ENCODE measurements at places on chromosomes 1 and 21. TPM values are rescaled to one million over a fixed set of nuclear protein-coding genes. Genes with fewer than 3 reads are reported as not detected.

DNA sequence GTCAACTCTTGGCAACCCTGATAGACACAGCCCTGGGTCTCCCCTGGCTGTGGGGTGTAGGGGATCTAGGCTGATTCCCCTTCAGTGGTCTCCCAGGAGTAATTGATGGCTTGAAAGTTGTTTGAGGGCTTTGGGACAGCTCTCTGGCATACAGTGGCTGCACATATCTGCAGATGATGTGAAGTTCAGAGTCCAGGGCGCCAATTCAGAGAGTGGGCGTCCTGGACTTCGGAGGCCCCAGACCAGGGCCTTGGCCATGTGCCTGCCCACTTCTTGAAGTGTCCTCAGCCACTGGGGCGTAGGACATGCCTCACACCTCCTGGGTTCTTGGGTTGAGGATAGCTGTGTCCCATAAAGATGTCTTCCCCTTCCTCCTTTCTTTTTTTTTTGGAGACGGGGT lies 2.6 kb downstream of the INAVA start:
- no peak for DNase-seq

The AGT gene
- total RNA-seq: 1,596 TPM

DNA sequence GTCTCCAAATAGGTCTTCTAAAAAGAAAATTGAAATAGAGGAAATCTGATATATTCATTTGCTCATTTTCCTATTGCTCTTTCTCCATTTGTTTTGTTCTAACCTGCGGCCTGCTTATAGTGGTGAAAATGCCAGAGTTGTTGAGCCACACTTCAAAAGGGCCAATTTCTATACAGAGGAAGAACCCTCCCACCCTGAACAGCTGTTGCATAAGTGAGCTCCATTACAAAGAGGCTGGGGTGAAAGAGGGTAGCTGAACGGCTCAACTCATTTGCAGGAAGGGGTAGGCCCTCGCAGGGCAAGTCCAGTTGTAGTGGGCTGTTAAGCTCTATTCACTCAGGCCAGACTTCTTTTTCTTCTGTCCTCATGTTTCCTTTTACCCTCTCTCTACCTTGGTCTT lies 8.8 kb downstream of the ADCY10 start:
- DNase-seq: no peak

- DNase-seq: no peak
These were observed 8.2 kb upstream of the CAP1 start for GRCh38 chr1:40032240-40032891.

The SPTA1 gene
- total RNA-seq: 0.08 TPM

- no peak for DNase-seq
These were observed 4.7 kb downstream of the PGBD5 start for GRCh38 chr1:230421481-230421880.

- no peak for DNase-seq
These were observed 1327.0 kb downstream of the BRINP3 start for GRCh38 chr1:189150624-189151023.

DNA sequence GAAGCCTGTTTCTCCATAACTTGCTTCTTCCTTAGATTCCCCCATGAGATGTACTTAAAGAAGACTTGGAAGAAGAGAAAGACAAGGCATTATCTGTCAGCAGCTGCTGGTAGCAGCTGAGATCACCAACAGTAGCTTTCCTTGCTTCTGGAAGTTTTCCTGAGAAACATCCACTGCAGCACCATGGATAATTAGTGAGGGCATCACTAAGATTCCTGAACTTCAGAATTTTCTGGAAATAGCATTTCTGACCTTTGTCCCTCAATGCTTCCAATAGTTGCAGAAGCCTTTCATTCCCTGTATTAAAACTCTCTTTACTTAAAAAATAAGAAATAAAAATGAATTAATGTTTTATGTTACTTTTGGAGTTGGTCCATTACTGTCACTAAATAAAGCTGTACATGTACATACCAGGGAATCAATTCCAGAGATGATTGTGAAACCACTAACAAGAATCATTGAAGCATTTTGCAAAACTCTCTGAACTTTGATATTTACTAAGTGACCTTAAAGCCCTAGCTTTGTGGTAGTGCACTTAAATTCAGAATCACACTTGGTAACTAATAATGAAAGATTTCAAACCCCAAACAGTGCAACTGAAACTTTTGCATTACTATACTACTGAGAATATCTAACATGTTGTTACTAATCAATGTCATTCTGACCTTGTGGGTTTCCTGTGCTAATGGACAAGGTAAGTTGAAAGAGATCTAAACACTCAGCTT lies at the start of gene CFHR4:
CFHR4 (plus strand) TSS at position 538 of the 725 bp plus-strand sequence; CDS start at position 637, 99 bp downstream.
- DNase-seq: no peak

DNA sequence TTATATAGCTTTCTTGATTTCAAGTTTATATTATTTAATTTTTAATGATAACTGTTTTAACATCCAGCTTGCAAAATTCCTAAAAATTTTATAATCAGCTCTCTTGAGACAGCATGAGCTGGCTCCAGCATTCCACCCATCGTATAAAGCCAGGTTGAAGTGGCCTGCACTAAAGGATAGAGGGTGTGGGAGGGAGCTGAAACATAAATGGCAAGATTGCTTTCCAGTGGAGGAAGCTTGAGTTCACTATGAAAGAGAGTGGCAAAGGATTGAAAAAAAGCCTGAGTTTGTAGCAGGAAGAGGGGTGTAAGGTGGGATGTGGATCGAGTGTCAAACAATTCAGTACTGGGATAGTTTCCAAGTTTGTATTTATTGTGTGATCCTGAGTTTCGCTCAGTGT lies 48.5 kb upstream of the ZNF644 start:
- DNase-seq: no peak

DNA sequence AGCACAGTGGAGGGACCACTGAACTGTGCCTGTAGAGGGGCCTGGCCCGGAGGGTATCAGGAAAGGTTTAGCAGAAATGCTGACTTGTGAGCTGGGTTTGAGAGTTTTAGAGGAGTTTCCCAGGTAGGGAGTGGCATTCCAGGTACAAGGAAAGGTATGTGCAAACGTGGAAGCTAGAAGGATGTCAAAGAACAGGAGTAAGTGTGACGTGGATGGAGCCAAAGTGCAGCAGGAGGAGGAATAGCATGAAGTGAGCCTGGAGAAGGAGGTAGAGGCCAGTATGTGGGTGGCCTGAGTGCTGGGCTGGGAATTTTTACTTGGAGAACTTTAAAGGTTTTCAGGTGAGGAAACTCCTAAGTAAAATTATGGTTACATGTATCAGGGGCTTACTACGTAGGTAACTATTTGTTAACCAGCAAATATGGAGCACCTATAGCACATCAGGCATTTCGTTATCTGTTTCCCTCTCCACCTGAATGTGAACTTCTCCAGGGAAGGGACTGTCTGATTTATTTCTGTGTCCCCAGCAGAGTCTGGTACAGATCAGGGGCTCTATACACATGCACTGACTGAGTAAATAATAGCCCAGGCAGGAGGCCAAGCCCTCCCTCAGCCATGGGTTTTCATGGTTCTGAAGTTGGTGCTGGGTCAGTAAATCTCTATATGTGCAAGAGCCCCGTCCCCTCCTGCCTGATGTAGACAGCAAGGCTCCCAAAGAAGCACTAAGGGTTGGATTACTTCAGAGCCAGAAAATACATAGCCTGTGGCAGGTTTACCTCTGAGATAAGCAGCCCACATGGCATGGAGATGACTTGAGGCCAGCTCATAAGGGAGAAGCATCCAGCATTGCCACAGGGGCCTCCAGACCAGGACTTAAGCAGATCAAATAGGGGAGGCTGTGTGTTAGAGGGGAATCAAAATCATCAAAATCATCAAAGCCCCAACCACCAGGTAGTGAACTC lies 43.4 kb downstream of the CDCP2 start:
- DNase-seq: no peak

GRCh38 chr1:82398357-82398756 lies 597.6 kb downstream of the ADGRL2 start:
- DNase-seq: no peak

DNA sequence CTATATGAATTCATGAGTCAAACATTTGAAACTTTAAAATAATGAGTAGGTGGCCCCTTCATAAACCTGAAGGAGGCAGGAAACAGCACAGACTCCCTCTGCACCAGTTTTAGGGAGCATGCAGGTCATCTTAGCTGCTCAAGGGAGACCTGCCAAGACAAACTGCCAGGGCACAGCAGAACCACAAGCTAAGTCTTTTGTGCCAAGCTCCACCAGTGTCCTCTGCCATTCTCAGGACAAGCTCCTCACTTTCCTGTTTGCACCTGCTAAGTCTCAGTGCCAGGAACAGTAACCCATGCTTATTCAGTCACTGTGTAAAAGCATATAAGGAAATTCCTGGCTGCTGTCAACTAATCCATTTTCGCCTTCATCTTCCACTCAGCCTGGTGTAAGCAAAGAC lies 368.9 kb downstream of the SEC16B start:
- DNase-seq: no peak

DNA sequence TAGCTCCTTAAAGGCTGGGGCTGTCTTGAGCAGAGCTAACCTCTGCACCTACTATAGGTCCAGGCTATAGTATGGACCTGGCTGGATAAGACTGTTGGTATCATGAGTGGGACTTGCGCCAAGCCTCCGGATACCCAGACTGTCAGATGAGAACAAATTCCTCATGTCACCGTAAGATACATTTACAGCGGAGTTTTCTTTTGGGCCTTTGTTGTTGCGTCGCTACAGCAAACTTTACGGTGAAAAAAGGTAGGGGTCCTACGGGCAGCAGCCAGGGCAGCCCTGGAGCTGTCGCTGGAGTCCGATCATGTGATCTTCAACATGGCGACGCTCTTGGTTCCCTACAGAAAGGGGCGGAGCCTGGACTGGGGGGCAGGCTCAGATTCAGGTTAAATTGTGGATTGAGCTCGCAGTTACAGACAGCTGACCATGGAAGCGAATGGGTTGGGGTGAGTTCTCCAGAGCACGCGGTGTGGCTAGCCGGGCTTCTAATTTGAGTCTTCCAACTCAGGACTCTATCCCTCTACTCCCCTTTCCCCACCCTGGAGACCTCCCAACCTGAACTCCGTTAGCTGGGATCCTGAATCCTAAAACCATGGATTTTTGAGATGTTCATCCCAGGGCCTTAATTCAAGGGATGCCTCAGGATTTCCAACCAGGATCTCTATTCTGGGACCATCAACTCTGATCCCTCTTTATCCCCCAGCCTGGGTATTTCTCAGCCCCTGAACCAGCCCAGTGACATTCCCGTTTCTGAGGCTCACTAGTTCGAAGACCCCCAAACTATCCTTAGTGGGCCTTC lies at the start of gene UROD:
UROD (plus strand) TSS at position 418 of the 802 bp plus-strand sequence; CDS start at position 430, 12 bp downstream.
- peak; percentile 92 for DNase-seq

The ICOSLG gene
- total RNA-seq: 1.6 TPM

- no peak for DNase-seq
These were observed 77.9 kb downstream of the GFI1 start for GRCh38 chr1:92408825-92409224.

- DNase-seq: no peak
These were observed 8.4 kb downstream of the CEPT1 start for GRCh38 chr1:111148376-111148881.

GRCh38 chr1:60765204-60765603 lies 317.2 kb upstream of the NFIA start:
- DNase-seq: no peak

GRCh38 chr1:20708891-20709290 lies 8.9 kb downstream of the KIF17 start:
- DNase-seq: no peak

The LENEP gene
- total RNA-seq: 0.42 TPM

GRCh38 chr1:190747704-190748103 lies 270.0 kb upstream of the BRINP3 start:
- DNase-seq: no peak

- no peak for DNase-seq
These were observed 8.0 kb upstream of the DNM3 start for GRCh38 chr1:171833091-171833825.

- DNase-seq: no peak
These were observed 71.7 kb upstream of the TMPRSS2 start for GRCh38 chr21:41579692-41580091.

DNA sequence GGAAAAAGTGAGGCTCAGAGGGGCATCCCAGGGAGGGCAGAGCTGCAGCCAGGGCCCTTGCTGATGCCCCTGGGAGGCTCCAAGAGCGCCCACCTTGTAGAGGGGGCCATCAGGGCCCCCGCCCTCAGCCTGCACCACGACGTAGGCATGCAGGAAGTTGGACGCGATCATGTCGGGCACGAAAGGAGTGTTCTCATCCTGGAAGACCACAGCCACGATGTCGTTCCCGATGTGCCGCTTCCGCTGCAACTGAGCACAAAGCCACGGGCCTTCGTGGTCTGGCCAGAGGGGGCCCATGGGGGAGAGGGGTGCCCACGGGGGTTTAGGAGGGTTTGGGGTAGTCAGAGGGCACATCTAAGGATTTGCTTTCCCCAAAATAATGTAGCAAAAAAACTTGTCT lies 59.1 kb downstream of the RAP1GAP start:
- no peak for DNase-seq

GRCh38 chr1:96887501-96887900 lies 165.9 kb downstream of the PTBP2 start:
- no peak for DNase-seq

The OR10Z1 gene
- total RNA-seq: not detected

DNA sequence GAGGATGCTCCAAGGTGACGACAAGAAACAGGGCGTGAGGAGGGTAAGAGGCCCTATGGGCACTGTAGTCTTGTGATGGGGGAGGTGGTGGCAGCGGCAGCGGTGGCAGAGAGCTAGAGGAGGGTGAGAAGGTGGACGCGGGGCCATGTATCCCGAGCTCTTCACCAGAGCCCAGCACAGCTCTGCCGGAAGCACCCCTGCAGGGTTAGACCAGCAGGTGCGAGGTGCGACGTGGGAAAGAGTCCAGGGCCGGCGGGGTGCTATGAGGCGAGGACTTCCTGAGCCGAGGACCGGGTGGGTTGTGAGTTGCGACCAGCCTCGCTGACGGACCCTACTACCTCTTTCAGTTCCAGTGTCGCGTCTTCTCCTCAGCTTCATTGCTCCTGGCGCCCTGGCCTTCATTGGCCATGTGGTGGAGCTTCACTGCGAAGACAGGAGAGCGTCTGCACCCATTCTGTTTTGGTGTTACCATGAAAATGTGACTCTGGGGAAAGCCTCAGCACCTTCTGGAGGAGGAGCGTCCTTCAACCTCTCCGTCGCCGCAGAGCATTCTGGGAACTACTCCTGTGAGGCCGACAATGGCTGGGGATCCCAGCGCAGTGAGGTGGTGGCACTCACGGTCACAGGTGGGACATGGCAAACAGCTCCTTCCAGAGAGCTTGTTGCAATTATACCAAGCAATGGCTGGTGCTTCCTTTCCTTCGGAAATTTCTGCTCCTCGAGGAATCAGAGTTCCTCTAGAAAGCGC lies 67.9 kb upstream of the KIRREL1 start:
- DNase-seq: no peak

The BMP8B gene
- 0.08 TPM for total RNA-seq

- DNase-seq: peak; percentile 65
These were observed 1.2 kb upstream of the KIRREL1 start for GRCh38 chr1:157992031-157992832.

The CNR2 gene
- 0.28 TPM for total RNA-seq

Measured in liver (tissue), 10 donors.